Activated CD4-positive, alpha-beta T cell treated with anti-CD3 and anti-CD28 coated beads, Interleukin-2, amount 50 U/mL, for 4 hours (primary cell): ENCODE measurements at places on chromosomes 1 and 21.

DNA sequence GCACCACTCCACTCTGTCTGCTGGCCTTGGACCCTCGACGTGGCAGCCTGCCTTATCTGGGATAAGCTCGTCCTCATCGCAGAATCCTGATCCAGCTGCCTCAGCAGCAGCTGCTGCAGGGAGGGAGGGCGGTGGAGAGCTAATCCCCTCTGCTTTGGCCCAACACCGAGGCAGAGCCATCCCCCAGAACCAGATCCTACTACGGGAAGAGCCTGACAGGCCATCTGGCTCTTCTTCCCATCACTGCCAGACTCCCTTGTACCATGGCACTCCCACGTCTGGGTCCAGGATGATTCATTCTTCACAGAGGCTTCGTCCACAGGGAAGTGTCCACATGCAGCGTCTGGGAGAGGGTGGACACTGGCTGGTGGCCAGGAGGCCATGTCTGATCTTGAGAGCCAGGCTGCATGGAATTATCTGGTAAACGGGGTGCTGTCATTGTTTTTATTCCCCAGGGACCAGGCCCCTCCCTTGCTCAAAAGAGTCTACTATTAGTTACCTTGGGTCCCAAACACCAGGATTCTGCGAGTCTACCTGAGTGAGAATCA, 14.6 kb upstream of the PKP1 start:
- DNase-seq, result no peak

GRCh38 chr1:203858975-203859374, 2.4 kb upstream of the SNRPE start:
- DNase-seq, result no peak

DNA sequence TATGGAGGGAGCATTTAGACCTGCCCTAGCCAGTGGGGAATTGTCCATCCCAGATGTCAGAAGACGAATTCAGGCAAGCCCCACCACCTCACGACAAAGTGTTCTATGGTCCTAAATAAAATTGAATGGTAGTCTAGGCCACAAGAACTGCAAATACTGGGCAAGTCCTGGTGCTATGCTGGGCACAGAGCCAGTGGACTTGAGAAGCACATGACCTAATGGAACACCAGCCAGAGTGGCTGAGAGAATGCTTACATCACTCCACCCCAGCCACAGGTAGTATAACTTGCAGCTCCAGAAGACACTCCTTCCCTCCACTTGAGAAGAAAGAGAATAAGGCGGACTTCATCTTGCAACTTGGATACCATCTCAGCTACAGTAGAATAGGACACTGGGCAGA, 567.3 kb upstream of the CXADR start:
- no peak for DNase-seq

DNA sequence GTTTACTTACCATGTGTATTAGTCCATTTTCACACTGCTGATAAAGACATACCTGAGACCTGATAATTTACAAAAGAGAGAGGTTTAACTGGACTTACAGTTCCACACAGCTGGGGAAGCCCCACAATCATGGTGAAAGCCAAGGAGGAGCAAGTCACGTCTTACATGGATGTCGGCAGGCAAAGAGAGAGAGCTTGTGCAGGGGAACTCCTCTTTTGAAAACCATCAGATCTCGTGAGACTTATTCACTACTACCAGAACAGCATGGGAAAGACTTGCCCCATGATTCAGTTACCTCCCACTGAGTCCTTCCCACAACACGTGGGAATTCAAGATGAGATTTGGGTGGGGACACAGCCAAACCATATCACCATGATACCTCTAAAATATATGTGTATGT, 39.3 kb upstream of the ERRFI1 start:
- DNase-seq, result no peak

- DNase-seq, result no peak
Observed at GRCh38 chr1:55821234-55821633, 606.1 kb upstream of the USP24 start.

DNA sequence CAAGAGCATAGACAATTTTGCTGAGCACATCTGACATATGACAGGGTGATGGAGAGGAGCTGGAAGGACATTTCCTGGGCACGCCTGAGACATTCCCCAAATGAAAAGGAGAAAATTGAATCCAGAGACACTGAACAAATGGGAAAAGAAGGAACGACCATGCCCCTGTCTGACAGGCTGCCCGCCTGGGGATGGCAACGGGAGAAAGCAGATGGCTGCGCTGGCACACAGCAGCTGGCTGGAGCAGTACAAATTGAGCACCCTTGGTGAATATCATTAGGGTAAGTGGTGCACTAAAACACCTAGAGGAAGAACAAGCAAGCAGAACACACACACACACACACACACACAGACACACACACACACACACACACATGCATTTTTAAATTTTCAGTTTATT, 174.3 kb upstream of the DUSP10 start:
- DNase-seq, result no peak

- no peak for DNase-seq
Observed at GRCh38 chr1:182303778-182304177, 87.8 kb downstream of the GLUL start.
